ENCODE measurements at places on chromosomes 5 and 9. TPM values are rescaled to one million over a fixed set of nuclear protein-coding genes. Genes with fewer than 3 reads are reported as not detected.

GRCh38 chr9:13070612-13071595, 208.6 kb downstream of the MPDZ start:
- no peak for DNase-seq

DNA sequence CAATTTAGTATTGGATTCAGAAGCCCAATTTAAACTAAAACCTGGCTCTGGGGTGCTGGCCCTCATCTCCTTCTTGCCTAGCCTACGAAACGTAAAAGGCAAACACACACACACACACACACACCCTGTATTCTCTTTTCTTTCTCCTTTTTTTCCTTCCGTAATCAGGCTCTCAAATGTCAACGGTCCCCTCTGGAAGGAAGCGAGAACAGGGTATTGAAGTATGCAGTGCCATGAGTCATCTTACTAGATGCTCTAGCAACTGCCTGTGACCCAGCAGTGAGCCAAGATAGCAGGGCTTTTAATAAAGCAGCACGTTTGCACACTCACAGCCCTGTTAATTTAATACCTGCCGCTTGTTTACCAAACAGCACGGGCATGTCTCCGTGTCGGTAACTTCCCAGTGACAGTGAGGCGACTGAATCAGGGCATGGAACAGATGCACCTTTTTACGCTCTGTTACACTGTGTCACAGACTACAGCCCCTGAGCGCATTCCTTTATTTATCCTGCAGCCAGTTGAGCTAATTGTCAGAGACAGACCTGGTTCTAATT, 243.8 kb downstream of the BNC2 start:
- no peak for DNase-seq

- no peak for DNase-seq
Observed at GRCh38 chr5:3317051-3317795, 278.4 kb upstream of the IRX1 start.

DNA sequence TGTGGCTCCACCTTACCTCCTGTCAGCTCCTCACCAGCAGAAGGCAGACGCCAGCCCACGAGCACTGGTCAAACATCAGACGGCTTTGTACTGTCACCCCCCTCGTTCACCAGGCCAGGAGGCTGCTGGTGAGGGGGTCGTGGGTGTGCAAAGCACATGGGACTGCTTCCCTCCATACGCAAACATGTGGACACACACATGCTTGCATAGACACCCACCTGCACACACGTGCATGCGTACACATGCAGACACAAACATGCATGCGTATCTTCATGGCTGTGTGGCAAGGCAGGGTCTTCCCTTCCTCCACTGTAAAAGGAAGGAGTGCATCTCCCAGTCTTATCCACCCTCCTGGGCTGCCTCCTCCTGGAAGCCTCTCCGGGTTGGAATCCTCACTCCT, 178.5 kb downstream of the OLFM1 start:
- no peak for DNase-seq

GRCh38 chr9:38641985-38642864, 21.8 kb upstream of the ANKRD18A start:
- DNase-seq: peak; percentile 58

DNA sequence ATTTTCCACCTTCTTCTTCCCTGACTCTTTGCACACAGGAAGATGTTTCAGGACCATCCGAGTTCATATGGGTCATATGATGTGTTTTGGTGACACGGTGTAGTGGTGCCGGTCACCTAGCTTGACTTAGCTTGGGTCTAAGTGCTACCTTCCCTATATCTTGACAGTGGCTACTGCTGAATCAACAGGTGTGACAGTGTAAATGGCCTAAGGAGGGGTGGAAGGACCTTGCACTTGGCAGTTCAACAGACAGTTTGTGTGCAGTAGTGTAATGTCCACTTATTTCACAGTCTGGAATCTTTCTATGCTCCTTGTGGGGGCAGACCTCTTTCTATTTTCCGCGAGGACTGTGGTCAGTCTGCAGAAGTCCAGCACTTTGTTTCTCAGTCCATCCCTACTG, 43.8 kb downstream of the CARTPT start:
- DNase-seq: no peak

DNA sequence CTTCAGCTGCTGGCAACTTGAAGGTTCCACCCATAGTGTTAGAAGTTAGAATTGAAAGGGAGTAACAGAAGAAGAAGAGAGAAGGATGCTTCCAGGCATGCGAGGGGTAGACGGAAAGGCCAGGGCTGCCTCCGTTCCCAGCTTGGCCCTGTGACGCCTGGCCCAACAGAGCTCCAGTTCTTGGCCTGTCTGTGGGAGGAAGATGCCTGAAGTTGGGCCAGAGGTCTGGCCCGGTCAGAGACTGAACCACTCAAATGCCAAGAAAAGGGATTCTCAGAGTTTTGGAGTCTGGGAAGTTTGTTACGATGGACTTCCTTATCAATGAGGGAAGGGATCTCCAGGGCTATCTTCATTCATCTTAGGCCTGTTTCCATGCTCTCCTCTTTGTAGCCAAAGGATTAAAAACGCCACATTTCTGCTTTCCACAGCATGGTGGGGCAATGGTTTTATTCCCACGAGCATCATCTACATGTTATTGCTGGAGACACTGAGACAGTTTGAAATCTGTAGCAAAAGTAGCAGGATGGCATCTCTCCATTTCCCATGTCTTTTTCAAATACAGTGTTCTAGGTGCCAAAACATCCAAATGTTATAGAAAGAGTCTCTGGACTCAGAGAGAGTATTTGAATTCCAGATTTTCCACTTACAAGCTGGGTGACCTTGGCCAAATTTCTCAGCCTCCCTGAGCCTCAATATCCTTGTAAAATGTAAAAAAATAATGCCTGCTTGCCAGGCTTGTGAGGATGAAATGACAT, 65.4 kb upstream of the ANKRD55 start:
- no peak for DNase-seq

- no peak for DNase-seq
Observed at GRCh38 chr5:160772854-160773253, 79.2 kb downstream of the ATP10B start.

GRCh38 chr5:30752015-30752414, 441.5 kb upstream of the CDH6 start:
- DNase-seq: no peak

GRCh38 chr5:101080462-101081240, 177.6 kb upstream of the ST8SIA4 start:
- DNase-seq: no peak

- DNase-seq: no peak
Observed at GRCh38 chr9:81069923-81070322, 619.4 kb downstream of the TLE1 start.

- no peak for DNase-seq
Observed at GRCh38 chr9:36485647-36486328, 85.7 kb upstream of the RNF38 start.

GRCh38 chr5:76522103-76522935, 100.9 kb downstream of the F2RL2 start:
- DNase-seq: no peak

DNA sequence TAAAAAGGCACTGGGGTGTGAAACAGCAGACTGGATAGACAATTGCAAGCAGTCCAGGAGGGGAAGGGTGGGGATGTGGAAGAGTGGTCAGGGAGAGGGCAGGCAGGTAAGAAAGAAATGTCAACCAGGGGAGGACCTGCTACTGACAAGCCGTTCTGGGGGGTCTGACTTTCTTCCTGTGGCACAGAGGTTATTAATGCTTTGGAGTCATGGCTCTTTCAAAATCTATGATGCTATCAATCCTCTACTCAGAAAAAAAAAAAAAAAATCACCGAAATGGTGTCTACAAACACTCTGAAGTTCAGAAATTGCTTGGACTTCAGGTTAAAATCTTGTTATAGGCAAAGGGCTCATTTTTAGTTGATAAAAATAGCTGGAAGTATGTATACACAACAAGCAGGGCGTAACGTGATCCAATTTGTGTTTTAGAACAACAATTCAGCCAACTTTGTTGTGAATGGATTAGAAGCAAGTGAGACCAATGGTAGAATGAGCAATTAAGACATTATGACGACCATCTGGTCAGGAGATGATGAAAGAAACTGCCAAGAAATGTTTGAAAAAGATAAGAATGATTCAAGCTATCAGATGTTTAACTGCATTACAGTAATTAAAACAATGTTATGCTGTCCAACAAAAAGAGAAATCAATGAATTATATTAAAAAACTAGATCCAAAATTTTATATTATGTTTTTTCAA, 255.2 kb downstream of the DEPDC1B start:
- DNase-seq: no peak

GRCh38 chr5:105806596-105806995, 1864.1 kb downstream of the EFNA5 start:
- no peak for DNase-seq

GRCh38 chr9:10007356-10007755, 605.4 kb downstream of the PTPRD start:
- no peak for DNase-seq

- DNase-seq: no peak
Observed at GRCh38 chr5:40112875-40113274, 566.8 kb upstream of the PTGER4 start.

DNA sequence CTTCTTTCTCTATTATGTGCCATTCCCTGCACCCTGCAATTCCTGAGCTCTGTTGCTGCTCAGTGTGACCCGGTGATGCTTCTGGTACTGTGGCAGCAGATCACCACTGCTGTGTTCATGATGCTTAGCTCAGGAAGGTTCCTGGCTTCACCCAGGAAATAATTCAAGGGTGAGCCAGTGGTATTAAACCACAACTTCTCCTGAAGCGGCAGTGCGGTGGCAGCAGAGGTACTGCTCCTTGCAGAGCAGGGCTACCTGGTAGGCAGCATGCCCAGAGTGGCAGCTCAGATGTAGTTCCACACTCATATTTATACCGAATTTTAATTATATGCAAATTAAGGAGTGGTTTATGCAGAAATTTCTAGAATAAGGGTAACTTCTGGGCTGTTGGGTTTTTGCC, 213.8 kb upstream of the ZNF608 start:
- no peak for DNase-seq

- DNase-seq: no peak
Observed at GRCh38 chr9:78130004-78130403, 98.4 kb upstream of the GNAQ start.

GRCh38 chr5:10520706-10521105, 43.2 kb upstream of the ANKRD33B start:
- DNase-seq: no peak

DNA sequence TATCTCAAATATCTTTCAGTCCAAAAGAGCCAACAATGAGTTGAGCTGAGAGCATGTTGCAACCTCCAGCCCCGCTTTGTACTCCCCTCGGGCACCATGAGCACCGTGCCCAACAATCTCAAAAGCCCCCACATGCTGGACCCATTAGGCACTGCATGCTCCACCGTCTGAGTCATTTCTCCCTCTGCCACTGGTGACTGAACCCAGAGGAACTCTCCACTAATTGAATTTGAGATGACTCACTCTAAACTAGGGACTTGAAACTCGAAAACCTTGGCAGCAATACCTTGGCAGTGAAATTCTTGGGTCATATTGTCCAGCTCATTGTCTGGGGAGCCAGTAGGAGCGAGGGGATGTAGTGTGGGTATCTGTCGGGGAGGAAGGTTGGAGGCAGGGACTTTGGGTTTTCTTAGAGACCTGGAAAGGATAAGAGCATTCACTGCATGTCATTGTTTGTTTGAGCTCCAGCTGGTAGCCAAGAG, 49.9 kb upstream of the SLIT3 start:
- DNase-seq: no peak

- DNase-seq: no peak
Observed at GRCh38 chr5:72608297-72608696, 101.1 kb upstream of the ZNF366 start.

DNA sequence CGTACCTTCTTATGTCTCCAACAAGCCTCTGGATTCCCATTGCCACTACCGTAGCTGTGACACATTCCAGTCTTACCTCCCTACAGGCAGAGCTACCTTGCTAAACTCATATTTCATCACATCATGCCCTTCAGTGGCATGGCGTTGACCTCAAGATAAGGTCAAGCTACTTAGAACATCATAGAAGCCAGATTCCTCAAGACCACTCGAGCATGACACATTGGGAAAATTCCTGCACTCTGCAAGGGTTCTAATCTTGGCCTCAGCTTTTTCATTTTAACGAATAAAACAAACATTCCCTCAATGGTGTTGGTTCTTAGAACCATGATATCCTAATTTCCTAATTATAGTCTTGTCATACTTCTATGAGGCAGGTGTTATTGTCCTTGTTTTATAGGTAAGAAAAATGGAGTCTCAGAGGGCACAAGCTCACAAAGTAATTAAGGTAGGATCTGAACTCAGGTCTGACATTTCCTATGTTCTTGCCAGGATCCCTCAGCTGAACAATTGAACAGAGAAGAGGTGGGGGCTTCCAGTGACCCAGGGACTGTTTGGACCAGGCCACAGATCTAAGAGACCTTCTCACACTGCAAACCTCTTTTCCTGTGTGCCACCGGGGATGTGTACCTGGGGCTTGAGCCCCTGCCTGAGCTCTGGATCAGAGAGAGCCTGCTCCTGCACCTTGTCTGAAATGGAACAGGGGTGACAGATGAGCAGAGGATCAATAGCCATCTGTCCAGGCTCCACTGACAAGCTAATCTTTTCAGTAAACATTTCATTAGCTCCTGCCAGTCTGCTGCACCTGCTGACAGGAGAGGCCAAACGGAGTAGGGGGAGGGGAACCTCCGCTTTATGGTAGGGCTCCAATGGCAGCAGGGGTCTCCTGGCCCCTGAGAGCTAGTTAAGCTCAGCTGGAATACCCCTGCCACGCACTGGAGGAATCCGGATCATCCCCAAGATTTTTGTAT, 49.3 kb downstream of the ALG2 start:
- DNase-seq: no peak

DNA sequence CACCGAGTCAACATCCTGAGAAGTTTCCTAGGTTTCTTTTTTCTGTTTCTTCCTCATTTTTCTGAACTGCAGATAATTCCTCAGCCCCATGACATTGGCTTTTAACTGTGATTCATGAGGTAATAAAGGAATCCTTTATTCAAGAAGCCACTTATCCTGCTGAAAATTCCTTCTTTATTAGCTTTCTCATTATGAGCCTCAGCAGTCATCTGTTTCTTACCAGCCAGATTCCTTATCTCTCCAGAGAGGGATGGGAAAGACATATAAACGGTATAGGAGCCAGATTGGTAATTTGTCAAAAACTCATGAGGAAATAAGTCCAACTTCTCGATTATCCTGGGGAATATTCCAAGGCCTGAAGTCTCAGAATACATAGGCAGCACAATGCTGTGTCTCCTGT, 465.4 kb downstream of the ICE1 start:
- no peak for DNase-seq

DNA sequence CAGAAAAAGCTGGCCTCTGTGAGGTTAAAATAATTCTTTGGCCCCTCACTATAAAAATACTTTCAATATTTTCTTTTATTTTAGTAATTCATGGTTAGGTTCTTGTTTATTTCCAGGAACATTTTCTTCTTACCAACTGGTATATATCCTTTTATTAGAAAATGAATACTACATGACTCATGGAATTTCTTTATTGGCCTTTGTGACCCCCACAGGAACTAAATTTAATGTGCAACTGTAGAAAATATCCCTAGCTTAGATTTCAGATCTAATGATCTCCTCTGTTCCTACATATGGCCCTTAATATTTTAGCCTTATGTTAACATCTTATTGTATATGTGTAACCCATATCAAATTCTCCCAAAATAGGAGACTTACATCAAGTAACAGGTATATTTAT, 429.9 kb downstream of the NR2F1-AS1 start:
- DNase-seq: no peak

GRCh38 chr9:129306318-129306973, 128.4 kb upstream of the IER5L start:
- DNase-seq: peak; percentile 6

GABRA6 gene
- polyA plus RNA-seq: not detected

CNTLN gene
- 2.1 TPM for polyA plus RNA-seq

SPATA31C1 gene
- polyA plus RNA-seq: not detected

ERCC8 gene
- polyA plus RNA-seq: 4.4 TPM

NR2F1 gene
- polyA plus RNA-seq: 4.4 TPM

PCDHA1 gene
- 0.47 TPM for polyA plus RNA-seq

IL5 gene
- not detected for polyA plus RNA-seq

IL33 gene
- 4.8 TPM for polyA plus RNA-seq

ABCA2 gene
- polyA plus RNA-seq: 70.4 TPM

MCIDAS gene
- polyA plus RNA-seq: 0.16 TPM

CBY3 gene
- polyA plus RNA-seq: not detected
